ENCODE measurements at places on chromosomes 13 and 19.

DNA sequence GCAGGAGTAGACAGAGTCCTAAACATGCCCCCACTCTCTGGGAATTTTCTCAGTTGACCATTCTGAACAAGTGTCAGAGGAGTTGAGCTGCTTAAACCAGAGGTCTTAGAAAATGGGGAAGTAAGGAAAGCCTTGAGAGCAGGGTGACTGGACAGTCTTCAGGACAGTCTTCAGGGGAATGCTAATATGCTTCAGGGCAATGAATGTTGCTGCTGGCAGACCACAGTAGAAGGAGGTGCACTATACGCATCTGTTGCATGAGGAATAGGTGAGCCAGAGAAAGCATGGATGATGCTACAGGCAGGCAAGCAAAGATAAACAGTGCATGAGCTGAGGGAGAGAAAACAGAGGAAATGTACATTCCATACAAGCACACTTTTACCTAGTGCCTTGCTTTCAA, 196.6 kb upstream of the GPR12 start:
- DNase-seq, result no peak

DNA sequence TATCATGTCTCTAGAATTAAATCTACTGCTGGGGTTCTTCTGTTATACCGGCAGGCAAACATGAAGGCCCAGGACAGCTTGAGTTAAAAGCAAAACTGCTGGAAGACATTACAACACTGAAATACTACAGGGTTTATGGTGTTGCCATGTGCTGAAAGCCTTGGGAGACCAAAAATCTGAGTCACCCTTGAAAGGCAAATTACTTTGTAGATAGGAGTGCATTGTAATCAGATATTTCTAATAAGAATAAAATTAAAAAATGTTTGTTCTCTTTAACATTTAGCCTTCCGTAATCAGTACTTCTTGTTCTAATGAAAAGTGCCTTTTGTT, 181.3 kb downstream of the PCDH9 start:
- DNase-seq, result no peak

DNA sequence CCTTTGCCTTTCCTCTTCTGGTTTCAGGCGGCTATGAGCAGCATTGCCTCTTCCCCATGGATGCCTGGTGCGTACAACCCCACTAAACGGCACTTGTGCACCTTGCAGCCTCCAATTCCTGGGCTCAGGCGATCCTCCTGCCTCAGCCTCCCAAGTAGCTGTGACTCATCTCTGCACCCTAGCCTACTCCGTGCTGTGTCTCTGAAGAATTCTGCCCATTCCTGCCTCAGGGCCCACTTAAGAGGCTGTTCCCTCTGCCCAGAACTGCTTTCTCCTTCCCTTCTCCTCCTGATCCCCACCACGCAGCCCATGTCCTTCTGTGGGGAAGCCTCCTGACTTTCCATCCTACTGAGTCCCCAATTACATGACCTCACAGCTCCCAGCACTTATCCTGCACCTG, 142.2 kb upstream of the ZNF507 start:
- DNase-seq, result peak; percentile 32

DNA sequence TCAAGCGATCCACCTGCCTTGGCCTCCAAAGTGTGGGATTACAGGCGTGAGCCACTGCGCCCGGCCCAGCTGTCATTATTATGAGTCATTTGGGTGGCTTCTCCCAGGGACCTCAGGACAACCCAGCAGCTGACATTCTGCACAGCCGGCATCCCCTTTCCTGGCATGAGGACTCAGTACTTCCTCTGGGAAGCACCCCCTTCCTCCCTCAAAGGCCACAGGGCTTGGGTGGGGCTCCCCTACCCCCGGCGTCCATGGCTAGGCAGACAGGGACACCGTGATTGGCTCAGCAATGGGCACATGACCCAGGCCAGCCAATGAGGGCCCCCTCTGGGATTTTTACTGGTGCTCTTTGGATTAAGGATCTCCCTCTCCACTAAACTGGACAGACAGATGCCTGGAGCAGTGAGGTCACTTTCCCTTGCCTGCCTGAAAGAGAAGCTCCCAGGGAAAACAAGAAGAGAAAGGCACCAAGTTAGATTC, 6.0 kb downstream of the KANK2 start:
- DNase-seq, result no peak

DNA sequence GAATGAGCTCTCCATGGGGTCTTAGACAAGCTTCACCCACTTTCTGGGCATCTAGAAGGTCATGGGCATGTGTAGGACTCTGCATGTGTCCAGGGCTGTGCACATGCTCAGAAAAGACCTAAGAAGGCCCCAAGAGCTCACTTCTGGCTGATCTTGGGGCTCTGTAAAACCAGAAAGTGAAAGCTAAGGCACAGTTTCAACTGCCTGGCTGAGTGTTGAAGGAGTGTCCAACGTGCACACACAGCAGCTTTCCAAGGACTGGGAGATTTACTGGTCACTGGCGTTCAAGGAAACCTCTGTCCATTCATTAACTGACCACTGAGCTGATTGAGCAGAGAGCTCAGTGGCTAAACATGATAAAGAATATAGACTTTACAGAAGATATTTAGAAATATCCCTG, 137.9 kb downstream of the KATNAL1 start:
- DNase-seq, result no peak

- no peak for DNase-seq
Measured at GRCh38 chr19:23554548-23554947, 132.5 kb downstream of the ZNF675 start.

- DNase-seq, result no peak
Measured at GRCh38 chr19:49555600-49556411, 24.6 kb downstream of the NOSIP start.

DNA sequence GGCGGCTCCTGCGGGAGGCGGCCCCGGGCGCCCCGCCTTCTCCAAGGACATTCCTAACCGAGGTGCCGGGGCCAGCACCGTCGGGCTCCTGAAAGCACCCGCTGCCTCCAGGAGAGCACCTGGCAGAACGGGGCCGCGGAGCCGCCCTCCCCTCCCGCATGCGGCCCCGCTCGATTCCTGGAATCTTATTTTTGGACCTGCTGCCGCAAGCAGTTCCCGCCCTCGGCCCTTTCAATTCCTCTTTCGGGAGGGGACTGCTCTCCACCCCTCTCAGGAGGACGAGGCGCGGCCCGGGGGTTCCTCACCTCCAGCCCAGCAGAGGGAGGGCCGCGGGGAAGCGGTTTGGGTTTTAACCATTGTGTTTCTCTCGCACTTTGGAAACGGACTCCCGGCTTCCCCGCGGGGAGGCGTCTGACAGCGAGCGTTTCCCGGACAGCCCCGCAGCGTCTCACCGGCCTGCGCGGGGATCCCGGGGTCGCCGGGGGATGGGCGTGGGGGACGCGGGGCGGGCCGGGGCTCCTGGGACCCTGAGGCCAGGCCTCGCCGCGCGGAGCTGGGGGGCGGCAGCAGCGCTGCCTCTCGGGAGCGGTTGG, 849 bp downstream of the GAS6 start:
- DNase-seq, result peak; percentile 35

- peak; percentile 22 for DNase-seq
Measured at GRCh38 chr13:74325106-74325505, 190.9 kb upstream of the KLF12 start.

DNA sequence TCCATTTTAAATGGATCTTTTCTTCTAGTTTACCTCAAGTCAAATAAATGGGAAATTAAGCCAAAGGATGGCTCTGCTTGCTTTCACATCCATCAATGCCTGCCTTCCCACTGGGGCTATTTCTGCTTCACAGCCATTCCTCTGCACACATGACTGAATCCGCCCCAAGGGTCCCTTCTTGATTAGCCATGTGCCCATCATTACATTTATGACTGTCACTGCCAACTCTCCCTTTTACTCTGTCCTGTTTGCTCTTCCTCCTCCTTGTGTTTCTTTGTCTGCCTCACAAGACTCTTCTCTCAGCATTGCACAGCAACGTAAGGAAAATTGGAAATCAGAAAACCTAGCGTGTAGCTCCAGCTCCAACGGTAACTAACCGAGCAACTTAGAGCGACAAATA, 410.2 kb downstream of the TBC1D4 start:
- no peak for DNase-seq

DNA sequence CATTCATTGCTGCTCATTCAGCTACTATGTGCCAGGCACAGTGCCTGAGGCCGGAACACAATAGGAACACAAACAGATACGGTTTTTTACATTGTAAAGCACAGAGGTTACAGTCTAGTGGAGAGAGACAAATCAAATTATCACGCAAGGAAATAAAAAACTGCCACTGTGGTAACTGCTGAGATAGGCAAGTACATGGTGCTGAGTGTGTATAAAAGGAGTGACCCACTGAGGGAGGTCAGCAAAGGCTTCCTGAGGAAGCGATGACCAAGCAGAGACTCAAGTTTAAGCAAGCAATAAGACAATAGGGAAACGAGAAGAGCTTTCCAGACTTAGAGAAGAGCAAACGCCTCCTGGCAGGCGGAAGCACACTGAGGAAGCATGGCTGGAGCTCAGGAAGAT, 56.4 kb downstream of the NUFIP1 start:
- no peak for DNase-seq
